ENCODE measurements at places on chromosomes 6 and 20.

GRCh38 chr20:62025832-62026563 lies 39.7 kb downstream of the TAF4 start:
- DNase-seq, result no peak

GRCh38 chr20:43220612-43221011 lies 30.9 kb upstream of the PTPRT start:
- DNase-seq, result no peak

- no peak for DNase-seq
Observed at GRCh38 chr6:167130008-167130677, 7.2 kb downstream of the CCR6 start.

GRCh38 chr6:80594461-80594860 lies 488.0 kb downstream of the BCKDHB start:
- no peak for DNase-seq

DNA sequence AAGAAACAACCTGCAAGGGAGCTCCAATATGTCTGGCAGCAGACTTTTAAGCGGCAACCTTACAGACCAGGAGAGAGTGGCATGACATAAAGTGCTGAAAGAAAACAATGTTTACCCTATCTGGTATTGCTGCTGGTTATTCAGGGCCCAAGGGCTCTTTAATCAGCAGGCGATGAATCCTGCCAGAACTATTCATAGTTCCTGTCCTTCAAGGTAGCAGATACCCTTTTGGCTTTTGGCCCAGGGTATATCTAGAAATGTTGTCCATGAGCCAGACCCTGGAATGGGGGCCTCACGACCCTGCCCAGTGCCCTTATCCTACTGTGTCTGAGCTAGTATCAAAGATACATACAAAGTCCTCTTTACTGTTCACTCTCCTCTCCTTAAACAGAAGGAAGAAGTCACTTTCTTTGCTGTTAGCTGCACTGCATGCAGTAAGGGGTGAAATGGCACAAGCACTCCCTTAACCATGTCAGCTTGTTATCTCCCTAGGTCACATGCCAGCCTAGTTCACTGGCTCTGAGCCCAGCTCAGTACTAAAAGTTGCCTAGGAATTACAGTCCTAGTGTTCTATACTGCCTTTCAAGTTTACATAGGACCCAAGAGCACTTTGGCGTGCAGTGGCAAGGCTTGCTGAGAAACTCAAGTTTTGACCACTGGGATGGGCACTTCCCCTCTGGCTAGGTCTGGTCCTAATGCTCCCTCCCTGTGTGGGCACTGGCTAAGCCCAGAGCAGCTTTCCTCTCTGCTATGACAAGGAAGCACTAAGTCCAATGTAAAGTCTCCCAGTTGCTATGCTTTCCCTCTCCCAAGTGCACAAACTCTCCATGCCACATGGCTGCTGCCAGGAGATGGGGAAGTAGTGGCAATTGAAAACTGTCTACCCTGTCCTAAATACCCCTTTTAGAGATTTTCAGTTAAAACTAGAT lies 122.0 kb downstream of the HTR1B start:
- no peak for DNase-seq

- DNase-seq, result no peak
Observed at GRCh38 chr6:35745509-35745908, 8.7 kb downstream of the ARMC12 start.

DNA sequence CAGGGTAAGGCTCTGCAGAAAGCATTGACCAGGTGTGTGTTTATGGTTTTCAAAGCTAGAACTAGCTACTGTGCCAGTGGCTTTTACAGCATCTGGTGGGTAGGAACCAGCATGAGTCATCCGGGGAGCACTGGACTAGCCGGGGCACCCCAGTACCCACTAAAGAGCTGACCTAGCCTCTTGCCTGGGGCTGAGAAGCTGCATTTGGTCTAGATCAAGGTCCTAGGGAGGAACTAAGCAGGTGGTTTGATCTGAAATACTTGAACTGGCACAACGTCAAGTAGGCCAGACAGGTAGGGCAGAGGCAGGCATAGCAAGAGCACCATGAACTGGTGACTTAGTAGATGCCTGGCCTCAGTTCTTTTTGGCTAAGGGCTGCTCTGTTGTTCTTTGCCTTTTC lies 109.8 kb upstream of the PTPRK start:
- no peak for DNase-seq

- no peak for DNase-seq
Observed at GRCh38 chr6:1379788-1380147, 9.6 kb upstream of the FOXF2 start.

DNA sequence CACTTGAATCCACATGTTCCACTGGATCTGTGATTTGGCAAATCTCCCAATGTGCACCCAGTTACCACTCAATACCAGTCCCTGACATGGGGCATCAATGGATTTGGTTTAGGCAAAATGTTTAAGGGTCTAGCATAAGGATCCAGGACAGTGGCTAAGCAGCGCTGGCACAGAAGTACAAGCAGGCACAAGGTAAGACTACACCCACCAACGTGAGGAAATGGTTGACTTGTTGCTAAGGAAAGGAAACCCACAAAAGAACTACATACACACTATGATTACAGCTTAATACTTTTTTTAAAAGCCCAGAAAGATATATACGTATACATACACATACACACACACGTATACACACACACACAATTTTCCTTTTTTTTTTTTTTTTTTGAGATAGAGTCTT lies 79.0 kb downstream of the DNAAF9 start:
- no peak for DNase-seq

DNA sequence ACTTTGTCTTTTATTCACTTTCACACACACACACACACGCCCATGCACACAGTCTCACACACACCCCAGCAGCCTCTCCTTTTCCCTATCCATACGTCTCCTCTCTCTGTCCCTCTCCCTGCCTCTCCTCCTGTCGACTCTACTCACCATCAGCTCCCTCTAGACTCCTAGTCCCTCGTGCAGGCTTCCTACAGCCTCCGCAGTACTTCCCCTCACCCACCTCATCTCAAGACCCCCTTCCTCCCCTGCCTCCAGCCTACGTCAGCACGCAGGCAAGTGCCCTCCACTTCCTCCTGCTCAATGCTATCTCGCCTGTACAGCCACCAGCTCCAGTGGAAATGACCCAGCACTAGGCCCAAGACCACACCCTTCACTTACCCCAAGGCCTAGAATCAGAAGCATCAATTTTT lies 820 bp upstream of the TREML2 start:
- DNase-seq, result no peak

DNA sequence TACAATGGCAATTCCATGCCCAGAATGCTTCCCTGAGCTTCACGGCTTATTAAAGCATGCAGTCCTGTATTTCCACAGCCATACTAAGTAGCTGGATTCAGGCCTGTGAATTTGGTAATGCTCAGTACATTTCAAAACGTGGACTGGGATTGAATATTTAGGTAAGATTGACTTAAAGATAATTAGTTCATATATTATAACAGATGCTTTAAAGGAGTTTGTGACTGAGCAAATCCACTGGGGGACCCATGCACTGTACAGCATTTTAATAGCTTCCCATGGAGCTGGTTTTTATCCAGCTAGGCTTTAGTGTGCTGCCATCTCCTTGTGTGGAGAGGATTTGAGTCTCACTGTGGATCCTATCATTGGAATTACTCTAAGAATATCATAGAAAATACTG lies 420.9 kb upstream of the FLRT3 start:
- DNase-seq, result no peak

DNA sequence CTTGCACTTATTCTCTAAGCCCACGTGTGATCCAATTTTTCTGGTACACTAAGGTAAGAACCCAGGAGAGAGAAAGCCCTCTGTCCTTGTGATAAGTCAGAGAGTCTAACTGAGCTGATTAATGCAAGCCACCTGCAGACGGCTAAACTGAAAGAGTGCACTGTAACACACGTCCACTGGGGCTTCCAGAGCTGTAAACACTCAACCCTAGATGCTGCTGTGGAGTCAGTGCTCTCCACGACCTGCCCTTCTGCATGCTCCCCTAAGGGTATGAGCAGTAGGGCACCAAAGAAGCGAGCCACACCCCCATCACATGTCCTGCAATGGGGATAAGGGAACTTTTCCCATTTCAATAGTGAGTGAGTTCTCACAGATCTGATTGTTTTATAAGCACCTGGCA lies 55.7 kb downstream of the TXLNB start:
- no peak for DNase-seq

- no peak for DNase-seq
Observed at GRCh38 chr6:170165471-170166117, 125.3 kb downstream of the DLL1 start.

- no peak for DNase-seq
Observed at GRCh38 chr6:47836046-47836445, 54.2 kb downstream of the OPN5 start.

DNA sequence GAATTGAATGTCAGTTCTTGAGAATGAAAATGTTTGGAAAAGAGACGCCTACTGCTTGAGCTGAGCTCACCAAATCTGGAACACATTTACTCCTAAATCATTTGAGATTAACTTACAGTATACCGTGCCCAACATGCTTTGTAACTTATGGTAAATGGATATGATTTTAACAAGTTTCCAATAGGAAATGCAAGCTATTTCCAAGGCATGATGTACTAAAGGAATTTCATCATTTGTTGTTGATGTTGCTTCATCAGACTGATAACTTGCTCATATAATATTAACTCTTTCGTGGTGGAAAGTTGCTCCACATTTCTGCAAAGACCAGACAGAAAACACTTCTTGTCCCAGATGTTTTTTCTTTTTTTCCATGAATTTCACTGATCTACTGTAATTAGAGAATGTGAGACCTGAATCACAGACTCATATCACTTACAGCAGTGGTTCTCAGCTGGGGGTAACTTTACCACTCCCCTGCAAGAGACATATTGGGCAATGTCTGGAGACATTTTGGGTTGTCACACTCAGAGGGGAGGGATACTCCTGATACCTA lies 116.6 kb upstream of the TRAF3IP2 start:
- no peak for DNase-seq

DNA sequence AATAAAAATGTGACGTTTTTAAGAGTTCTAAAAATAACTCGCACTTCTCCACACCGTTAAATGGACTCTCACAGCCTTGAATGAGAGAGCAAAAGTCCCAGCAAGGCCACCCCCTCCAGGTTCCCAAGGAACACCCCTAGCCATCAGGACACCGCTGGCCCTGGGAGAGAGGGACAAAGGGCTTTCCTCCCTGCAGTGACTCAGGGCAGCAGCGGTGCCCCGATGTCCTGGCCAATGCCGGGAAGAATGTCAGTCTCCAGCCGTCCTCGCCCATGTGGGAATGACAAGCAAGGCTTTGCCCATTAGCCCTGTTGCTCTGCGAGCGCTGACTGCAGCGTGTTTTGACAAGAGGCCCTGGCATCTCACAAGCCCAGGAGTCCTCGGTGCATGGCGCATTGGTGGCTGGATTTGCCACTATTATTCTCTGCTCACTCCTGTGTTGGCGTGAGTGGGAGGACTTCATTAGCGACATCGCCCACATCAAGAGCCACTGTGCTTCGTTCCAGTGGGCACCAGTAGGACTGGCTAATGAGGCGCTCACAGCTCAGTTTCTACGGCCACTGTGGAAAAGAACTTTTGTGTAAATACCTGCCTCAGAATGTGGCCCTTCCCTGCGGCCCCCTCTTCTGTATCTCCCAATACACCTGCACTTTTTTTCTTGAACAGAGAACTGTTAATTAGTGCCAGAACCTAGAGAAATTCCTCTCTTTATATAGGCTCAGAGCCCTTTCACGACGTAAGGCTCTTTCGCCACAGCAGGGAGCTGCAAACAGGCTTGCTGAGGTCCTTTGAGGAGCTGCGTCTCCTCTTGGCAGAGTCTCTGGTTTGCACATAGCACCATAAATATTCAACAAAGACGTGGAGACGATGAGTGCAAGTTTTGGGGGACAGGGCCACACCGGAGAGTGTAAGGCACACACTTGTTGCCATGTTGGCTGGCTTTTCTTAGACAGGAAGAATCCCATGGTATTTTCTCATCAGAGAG lies 336.6 kb downstream of the TAF4 start:
- DNase-seq, result no peak

DNA sequence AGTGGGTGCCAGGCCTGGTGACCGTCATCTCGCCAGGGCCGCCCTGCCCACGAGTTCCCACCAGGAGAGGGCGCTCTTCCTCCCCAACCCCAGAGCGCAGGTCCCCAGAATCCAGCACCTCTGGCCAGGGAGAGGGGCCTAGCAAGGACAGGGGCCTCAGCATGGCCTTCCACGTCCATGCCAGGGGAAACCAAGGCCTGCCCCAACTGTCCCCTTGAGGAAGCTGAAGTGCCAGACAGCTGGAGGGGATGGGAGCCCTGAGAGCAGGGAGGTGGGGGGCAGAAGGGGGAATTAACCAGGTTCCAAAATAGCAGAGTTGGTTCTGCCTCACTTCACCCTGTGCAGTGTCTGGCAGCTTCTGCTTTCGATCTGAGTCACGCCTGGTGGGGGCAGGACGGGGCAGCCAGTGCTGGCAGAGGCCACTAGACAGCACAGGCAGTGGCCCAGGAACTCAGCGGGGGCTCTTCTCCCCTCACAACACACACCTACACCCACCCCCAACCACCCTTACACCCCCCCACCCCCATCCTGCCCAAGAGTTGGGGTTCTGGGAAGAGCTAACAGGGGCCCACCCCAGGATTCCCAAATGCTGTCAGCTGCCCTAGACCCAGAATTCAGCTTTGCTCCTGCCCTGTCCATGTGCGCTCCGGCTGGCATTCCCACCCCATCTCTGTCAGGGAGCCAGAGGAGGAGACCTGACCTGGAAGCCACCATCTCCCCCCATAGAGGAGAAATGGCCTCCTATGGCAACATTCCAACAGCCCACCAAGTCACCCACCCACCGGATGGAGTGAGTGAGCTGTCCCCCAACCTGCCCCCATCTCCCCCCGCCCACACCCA lies 29.2 kb downstream of the TFEB start:
- peak; percentile 64 for DNase-seq

GRCh38 chr6:131807644-131808459 lies at the start of gene ENPP1:
Gene ENPP1 (plus strand): TSS chr6:131808020. CDS start chr6:131808036, 16 bp downstream.
- peak; percentile 43 for DNase-seq

GRCh38 chr20:53742685-53743081 lies 149.0 kb upstream of the ZNF217 start:
- no peak for DNase-seq

DNA sequence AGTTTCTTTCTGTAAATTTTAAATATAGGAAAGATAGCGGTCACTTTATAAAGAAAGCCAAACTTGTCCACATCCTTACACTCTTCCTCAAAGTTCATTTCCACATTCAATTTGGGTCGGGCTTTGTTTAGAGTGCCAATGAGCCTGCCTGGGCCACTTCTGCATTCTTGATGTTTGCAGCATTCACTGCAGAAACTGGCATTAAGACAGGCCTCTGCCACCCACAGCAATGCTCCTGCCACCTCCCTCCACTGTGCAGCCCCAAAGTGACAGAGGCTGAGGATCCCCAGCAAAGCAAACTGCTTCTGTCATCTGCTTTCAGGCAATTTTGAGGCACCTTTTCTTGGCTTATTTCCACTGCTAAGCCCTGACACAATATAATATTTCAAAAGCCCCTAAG lies 61.2 kb downstream of the TNFAIP3 start:
- DNase-seq, result no peak

Data from CD4-positive, alpha-beta memory T cell (primary cell).